ENCODE measurements at places on chromosomes 6 and 20.
A peak's percentile ranks its signal among the peaks of the same experiment; 100 is the strongest.

DNA sequence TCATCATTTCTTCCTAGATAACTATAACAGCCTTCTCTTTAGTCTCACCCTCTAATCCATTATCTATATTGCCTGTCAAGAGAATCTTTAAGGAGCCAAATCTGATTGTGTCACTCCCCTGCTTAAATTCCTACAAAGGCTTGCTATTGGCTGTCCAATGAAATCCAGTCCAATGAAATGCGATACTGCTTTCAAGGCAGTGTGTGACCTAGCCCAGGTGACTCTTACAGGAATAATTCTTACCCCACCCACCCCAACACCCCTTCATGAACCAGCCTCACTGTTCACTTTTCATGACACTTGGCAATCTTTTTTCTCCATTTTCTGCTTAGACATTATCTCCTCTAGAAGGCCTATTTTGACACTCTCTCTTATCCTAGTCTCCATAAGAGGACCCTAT, 163.3 kb upstream of the MARCKS start:
- DNase-seq = no peak

DNA sequence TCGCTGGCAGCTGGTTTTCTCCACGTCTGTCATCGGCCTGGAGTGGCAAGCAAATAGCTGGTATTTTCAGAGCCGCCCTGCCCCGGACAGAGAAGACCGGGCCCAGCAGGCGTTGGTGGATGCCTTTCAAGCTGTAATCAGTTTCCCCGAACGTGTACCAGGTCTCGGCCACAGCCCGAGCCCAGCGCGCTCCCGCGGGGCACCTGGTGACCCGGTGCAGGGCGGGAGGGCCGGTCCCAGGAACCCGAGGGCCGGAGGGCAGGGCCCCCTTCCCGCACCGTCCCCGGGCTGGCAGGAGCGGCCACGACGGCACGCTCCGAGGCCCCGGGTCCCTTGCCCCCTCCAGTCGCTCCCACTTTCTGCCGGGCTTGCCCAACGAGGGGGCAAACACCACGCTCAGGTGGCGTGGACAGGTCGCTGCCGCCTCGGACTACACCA, 348 bp upstream of the PYGB start:
- no peak for DNase-seq

GRCh38 chr6:35716798-35717197, 20.0 kb upstream of the ARMC12 start:
- no peak for DNase-seq

- DNase-seq = no peak
Measured at GRCh38 chr6:168355716-168356522, 36.3 kb upstream of the DACT2 start.

- DNase-seq = no peak
Measured at GRCh38 chr6:125375821-125376220, 74.1 kb upstream of the HDDC2 start.

- no peak for DNase-seq
Measured at GRCh38 chr6:28215425-28215824, 9.7 kb upstream of the ZSCAN9 start.

DNA sequence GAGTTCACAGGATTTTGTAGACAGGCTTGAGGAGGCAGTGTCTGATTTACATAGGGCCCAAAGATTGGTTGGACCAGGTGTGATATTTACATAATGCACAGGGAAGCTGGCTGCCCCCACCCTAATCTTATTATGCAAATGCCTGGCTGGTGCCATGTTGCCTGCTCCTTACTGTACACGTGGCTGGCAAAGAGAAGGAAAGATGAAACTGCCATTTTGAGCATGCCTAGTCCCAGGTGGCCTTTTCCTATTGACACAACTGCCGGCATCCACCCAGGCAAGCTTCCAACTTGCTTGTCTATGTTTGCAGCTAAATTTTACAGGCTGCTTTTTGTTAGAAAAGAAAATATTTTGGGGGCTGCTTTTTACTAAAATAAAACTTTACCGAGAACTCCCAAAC, 174.6 kb downstream of the LMBRD1 start:
- no peak for DNase-seq

GRCh38 chr20:17873410-17874270, 95.0 kb downstream of the SNX5 start:
- DNase-seq = no peak

DNA sequence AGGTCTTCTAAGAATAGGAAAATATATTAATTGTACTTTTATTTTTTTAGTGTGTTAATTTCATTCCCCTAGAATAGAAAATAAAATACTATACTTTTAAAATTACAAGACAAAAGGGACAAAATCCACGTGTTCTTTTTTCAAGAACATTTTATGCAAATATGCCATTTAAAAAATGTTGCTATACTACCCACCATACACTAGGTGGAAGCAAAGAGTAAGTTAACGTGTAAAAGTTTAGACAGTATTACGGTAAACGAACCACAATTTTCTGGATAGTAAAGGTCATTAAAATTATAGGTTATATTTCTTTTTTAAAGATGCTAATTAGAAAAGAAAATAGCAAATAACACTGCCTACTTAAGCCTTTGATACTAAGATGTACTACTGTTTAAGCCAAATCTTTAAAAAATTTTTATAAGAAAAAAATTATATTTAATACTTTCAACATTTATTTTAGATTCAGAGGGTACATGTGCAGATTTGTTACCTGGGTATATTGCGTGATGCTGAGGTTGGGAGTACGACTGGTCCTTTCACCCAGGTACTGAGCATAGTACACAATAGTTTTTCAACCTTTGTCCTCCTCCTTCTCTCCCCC, 287.6 kb downstream of the PHF3 start:
- DNase-seq = no peak

DNA sequence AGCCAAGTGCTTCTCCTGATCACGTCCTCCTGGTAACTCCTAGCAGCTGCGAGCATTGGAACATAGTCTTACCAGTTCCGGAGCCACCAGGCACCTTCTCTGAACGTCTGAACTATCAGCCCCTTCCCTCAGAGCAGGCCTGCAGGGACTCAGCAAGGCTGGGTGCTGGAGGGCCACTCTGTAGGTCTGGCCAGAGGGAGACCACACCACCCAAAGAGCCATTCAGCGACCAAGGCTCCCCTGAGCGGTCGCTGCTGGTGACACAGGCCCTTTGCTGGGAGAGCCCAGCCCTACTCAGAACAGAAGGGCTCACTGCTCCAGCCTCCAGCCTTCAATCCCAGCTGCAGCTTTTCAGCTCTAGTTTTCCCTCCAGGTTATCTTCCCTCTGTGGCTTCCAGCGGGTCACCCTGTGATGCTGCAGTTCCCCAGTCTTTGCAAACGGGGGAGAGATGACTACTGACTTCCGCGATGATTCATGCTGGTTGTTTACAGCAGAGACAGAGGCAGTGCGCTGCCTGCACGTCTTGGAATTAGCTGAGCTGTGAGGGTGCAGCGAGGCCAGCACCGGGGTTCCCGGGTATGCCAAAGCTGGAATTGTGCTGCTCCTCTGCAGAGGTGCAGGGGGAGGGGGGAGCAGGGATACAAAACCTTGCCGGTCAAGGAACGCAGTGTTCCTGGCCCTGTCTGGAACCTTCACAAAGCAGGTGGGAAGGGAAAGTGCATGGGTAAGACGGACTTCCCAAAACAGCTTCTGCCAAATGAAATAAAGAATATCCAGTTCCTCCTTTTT, 161.4 kb downstream of the LY86 start:
- peak; percentile 24 for DNase-seq

DNA sequence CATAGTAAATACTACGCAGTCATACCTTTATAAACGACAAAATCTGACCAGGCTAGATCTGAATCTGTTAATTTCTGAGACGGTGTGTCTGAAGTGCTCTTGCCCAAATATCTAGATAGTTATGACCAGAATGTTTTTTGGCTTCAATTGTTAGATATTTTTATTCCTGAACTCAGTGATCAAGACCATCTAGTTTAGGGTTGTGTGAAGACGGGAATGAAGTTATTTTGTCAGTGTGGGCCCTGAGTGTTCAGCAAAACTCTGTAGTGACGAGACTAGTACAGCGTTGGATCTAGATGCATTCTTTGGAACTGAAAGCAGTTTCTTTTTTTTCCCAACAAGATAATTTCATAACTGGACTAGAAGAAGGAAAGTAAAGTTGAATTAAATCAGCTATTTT, 3.1 kb downstream of the STXBP5 start:
- no peak for DNase-seq

DNA sequence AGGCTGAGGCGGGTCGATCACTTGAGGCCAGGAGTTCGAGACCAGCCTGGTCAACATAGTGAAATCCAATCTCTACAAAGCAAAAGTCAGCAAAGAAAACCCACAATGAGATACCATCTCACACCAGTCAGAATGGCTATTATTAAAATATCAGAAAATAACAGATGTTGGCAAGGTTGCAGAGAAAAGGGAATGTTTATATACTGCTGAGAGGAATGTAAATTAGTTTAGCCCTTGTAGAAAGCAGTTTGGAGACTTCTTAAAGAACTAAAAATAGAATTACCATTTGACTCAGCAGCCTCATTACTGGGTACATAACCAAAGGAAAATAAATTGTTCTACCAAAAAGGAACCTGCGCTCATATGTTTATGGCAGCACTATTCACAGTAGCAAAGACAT, 16.7 kb upstream of the GCM1 start:
- no peak for DNase-seq

All from stimulated activated CD4-positive, alpha-beta T cell treated with anti-CD3 and anti-CD28 coated beads, Interleukin-1b, Interleukin-23, amount 100 ng/mL, for 24 hours (primary cell).